ENCODE measurements at places on chromosomes 1 and 21.
A peak's percentile ranks its signal among the peaks of the same experiment; 100 is the strongest.

GRCh38 chr1:246117066-246117791 is 389.9 kb downstream of the SMYD3 start:
- DNase-seq, result peak; percentile 45

GRCh38 chr21:35337573-35337972 is 288.5 kb upstream of the RUNX1 start:
- no peak for DNase-seq

DNA sequence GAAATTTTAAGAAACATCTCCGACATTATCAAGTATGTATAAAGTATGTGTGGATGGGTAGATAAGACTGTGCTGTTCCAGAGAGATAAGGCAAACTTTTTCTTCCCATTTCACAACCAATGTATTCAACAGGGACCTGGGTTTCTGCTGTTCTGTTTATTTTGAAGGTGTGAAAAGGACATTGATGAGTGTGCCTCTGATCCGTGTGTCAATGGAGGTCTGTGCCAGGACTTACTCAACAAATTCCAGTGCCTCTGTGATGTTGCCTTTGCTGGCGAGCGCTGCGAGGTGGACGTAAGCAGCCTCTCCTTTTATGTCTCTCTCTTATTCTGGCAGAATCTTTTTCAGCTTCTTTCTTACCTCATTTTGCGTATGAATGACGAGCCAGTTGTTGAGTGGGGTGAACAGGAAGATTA is 174.0 kb downstream of the CRB1 start:
- no peak for DNase-seq

DNA sequence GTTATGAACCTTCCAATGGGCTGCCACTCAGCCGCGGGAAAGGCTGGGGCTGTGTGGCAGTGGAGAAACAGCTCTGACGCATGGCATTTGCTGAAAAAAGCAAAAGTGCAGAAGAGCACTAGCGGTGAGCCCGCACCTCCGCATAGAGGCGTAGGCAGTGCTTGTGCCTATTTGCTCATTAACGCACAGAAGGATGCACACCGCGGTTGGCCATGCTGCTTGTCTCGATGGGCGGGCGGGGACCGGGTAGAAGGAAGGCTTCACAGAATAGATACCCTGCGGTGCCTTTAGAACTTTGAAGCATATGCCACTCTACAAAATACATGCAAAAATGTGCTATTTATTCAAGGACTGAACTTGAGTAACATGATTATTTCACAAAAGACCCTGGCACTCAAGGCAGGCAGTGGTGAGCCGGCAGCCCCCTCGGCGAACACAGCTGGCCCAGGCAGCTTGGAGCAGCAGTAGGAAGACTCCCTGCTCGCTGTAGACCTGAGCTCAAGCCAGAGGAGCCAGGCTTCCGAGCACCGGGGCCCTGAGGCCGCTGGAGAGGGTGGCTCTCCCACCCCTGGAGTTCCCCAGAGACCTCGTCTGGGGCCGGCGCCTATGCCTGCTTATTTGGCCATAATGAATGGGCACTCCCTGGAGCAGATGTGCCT is 71.5 kb downstream of the SIK1 start:
- no peak for DNase-seq

- DNase-seq, result no peak
Measured at GRCh38 chr1:54904476-54905048, 17.6 kb upstream of the DHCR24 start.

- DNase-seq, result no peak
Measured at GRCh38 chr1:226596531-226597165, 48.1 kb downstream of the STUM start.

DNA sequence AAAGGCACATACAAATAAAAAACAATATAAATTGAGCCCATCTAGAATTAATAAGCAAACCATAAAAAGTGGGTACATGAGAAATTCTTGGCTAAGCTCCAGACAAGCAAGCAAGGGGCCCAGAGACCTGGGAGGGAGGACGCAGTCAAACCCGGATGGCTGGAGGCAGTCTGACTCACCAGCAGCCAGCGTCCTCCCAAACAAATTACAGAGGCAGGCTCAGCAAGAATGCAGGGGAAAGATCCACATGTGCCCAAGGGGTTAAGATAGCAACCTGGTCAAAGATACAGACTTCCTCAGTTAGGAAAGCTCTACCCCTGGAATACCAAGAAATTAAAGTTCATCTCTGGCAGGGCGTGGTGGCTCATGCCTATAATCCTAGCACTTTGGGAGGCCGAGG is 7.4 kb upstream of the TIAM1 start:
- no peak for DNase-seq

GRCh38 chr1:185483664-185484450 is 166.8 kb upstream of the IVNS1ABP start:
- no peak for DNase-seq

DNA sequence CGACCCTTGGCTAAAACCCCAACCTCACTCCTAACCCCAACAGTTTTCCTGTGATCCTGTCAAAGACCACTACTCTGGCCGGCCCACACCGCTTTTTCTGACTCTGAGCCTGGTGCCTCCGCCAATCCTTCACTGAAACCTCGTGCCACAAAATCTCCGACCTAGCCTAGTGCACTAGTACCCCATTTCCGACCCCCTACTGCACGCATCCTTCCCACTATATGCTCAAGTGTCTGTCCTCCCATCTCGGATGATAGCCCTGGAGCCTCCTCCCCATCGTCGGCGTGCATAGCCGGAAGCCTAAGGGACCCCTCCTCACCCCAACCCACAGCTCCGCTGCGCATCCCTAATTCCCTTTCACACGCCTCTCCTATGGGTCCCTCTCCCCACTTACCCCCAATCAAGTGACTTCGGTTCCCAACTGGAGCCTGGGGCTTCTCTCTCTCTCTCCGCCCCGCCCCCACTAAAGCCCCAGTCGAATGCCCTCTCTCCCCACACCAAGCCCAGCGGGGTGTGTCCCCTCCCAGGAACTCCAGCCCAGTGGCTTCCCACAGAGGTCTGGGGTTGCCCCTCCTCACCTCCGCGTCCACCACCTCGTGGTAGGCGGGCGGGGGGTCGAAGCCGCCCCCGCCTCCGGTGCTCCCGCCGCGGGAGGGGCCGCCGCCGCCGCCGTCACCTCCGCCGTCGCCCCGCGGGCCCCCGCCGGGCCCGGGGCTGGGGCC is 791 bp downstream of the USP24 start:
- DNase-seq, result peak; percentile 15

GRCh38 chr1:71638081-71638766 is 557.4 kb upstream of the ZRANB2 start:
- DNase-seq, result no peak

GRCh38 chr1:162319493-162320175 is 57.0 kb downstream of the SPATA46 start:
- no peak for DNase-seq

DNA sequence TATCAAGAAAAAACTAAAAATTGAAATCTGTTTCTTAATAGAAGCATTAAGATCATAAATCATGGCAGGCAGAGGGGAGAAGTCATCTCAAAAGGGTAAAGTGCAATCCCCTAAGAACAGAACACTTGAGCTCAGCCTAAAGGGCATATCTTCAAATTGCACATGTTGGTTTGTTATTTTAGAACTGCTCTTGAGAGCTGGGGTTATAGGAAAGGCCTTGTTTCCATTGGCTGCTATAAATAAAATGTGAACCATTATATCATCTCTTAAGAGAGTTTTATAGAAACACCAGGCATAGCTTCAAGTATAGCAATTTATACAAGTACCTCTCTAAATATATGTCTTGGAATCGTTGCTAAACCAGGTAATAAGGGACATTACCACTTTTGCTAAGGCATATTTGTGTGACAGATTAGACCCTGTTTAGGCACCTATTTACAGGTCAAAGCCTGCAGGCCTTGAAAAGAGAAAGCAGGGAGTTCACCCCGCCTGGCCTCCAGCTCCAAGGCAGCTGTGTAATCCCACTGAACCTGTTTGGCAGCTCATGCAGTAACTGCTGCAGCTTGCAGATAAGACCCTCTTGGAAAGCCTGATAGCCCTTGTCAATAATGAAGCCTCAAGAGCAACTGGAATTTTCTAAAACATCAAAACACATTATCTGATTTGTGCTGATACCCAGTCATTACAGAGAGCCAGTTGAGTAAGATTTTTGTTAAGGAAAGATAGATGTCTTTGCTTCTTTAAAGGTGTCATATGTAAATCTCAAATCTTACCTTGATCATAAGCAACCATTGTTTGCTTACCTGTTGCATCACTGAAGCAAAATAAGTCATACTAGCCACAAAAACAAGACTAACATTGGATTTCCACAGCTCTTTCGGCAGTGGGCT is 24.2 kb upstream of the SYDE2 start:
- DNase-seq, result no peak

- no peak for DNase-seq
Measured at GRCh38 chr1:234186037-234186688, 187.1 kb upstream of the COA6 start.

- no peak for DNase-seq
Measured at GRCh38 chr1:61277121-61277690, 194.8 kb downstream of the NFIA start.

DNA sequence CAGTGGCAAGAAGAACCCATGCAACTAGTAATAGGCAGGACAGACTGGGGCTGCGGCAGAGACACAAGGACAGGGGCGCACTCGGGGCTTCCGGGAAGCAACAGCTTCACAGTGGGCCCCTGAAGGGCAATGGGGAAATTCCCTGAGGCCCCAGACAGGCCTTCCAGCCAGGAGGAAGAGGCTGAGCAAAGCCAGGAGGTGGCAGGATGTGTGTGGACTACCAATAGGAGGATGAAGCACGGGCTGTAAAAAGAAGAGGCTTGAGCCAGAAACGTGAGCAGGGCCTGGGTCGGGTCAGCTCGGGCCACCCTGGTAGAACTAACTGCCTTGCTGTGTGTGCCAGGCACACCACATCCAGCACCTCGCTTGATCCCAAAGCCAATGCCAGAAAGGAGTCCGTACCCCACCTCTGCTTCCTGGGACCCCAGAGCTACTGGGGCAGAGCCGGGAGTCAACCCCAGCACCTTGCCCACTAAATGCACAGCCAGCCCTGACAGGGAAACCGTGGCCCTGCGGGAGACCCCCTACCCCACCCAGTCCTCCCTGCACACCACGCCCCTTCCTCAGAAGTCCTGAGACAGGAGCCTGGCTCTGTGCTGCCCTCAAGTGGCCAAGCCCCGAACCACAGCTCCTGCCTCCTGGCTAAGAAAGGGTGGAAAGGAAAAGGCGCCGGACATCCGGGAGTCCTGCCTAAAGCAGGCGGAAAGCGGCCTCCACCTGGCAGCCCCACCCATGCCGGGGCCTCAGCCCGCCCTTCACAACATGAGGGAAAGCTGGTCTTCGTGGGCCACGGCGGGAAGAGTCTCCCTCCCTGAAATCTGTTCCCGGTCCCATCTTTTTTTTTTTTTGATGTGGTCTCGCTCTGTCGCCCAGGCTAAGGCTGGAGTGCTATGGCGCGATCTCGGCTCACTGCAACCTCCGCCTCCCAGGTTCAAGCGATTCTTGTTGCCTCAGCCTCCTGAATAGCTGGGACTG is 33.7 kb downstream of the TTC39A start:
- DNase-seq, result peak; percentile 4

- DNase-seq, result no peak
Measured at GRCh38 chr1:4600615-4601460, 53.6 kb upstream of the AJAP1 start.

DNA sequence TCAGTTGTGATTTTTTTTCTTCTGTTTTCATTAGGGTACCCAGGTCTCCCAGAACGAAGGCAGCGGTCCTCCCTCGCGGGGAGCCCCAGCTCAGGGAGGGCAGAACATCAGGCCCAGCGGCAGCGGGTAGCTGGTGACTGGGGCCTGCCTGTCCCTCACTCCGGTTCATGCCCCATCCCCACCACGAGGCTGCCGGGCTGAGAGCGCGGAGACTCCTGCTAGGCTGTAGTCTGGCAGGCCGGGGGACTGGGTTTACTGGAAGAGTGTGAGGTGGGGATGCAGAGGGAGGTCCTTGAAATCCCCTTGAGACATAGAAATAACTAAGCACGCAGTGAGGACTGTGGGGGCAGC is 10.5 kb downstream of the BRINP2 start:
- DNase-seq, result no peak

DNA sequence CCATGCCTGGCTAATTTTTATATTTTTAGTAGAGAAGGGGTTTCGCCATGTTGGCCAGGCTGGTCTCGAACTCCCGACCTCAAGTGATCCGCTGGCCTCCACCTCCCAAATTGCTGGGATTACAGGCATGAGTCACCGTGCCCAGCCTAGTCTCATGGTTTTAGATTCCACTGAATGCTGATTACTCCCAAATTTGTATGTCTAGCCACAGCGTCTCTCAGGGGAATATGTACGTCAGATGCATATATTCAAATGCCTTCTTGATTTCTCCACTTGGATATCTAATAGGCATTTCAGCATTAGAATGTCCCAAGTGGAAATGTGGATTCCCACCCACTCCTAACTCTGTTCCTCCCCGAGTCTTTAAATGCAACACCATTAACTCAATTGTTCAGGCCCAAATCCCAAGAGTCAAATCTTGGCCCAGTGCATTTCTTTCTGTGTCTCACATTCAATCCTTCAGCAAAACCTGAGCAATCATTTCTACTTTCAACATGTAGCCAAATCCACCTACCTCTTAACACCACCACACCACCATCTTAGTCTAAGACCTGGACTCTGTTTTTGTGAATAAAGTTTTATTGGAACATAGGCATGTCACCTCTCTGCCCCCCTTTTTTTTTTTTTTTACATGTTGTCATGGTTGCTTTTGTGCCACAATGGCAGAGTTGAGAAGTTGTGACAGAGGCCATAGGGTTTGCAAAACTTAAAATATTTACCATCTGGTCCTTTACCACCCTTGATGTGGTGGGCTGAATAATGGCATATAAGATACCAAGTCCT is 9.8 kb upstream of the CAMTA1 start:
- no peak for DNase-seq

GRCh38 chr1:91402023-91402422 is 2.6 kb downstream of the HFM1 start:
- peak; percentile 6 for DNase-seq

GRCh38 chr1:8625491-8625890 is 191.9 kb downstream of the RERE start:
- DNase-seq, result peak; percentile 18

DNA sequence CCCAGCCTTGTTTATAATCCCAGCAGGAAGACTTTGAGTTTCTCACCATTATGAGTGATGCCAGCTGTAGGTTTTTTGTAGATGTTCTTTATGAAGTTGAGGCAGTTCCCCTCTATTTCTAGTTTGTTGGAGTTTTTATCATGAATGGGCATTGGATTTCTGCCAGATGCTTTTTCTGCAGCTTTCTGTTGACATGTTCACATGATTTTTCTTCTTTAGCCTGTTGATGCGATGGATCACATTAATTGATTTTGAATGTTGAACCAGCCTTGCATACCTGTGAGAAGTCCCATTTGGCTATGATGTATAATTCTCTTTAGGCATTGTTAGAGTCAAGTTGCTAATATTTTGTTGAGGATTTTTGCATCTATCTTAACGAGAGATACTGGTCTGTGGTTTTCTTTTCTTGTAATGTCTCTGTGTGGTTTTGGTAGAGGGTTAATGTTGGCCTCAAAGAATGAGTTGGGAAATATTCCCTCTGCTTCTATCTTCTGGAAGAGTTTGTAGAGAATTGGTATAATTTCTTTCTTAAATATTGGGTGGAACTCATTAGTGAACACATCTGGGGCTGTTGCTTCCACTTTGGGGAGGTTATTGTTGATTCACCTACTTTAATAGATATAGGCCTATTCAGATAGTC is 33.2 kb downstream of the ZBTB40 start:
- no peak for DNase-seq

GRCh38 chr1:70518106-70518505 is 107.0 kb downstream of the CTH start:
- no peak for DNase-seq

Measured in KG1 (cell line).